ENCODE measurements at places on chromosomes 7 and 10. TPM values are rescaled to one million over a fixed set of nuclear protein-coding genes. Genes with fewer than 3 reads are reported as not detected.
A peak's percentile ranks its signal among the peaks of the same experiment; 100 is the strongest.

The SLC26A5 gene
- total RNA-seq = 0.35 TPM

DNA sequence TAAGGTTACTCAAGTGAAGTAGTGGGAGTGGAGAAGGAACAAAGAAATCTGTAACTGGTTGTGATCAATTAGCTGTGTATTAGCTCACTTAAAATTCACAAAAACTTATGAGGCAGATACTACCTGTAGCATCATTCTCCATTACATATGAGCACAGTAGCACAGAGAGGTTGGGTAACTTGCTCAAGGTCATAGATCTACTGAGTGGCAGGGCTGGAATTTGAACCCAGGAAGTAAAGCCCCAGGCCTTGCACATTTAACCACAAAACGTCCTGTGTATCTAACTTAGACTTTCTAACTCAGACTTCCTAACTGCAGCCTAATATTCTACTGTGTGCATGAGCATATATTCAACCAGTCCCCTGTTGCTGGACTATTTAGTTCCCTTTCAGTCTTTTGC, 5.6 kb upstream of the SLF2 start:
- DNase-seq = no peak

- peak; percentile 40 for DNase-seq
These were observed 3.4 kb downstream of the CALHM2 start for GRCh38 chr10:103448746-103449145.

DNA sequence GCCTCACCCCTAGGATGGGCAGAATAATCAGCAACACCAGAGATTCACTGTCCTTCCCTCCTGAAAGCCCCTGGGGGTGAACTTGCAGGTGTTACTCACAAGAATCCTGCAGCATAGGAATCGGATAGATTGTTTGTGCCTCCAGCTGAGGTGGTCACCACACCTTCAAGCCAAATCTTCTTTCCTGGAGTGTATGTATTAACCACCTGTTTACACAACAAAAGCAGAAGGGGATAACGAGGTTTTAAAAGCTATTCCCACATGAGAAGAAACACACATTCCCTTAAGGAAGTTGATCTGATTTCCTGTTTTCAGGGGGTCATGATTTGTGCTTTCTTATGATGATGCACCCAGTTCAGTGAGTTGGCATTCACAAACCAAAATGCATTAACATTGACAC, 173.8 kb upstream of the HPS1 start:
- peak; percentile 81 for DNase-seq

GRCh38 chr10:126301701-126302475, 86.4 kb downstream of the ADAM12 start:
- no peak for DNase-seq
